ENCODE measurements at places on chromosomes 6 and 20.

- DNase-seq: no peak
Measured at GRCh38 chr6:37145443-37145842, 24.5 kb upstream of the PIM1 start.

DNA sequence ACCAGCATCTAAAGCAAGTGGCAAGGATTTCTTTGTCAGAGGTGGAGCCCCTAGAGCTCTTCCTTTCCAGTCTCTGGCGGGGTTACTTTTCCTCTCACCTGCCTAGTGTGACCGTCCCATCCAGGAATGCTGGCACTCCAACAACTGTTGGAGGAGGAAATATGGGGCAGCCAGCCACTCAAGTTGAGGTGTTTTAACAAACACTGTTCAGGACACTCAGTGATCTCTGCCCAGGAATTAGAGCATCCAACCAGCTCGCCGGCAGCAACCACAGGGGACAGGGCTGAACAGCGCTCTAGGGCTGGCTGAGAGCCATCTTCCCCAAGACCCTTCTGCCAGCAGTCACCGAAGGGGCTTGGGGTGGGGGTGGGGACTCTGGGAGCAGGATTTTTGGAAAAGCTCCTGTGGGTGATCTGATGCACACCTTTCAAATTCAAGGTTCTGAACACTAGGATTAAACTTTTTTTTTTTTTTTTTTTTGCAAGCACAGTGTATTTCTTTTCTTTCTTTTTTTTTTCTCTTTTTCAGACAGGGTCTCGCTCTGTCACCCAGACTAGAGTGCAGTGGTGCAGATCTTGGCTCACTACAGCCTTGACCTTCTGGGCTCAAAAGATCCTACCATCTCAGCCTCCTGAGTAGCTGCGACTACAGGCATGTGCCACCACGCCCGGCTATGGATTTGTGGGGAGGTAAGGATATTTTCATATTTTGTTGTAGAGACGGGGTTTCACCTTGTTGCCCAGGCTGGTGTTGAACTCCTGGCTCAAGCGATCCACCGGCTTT, 28.4 kb upstream of the KCNK16 start:
- DNase-seq: no peak

DNA sequence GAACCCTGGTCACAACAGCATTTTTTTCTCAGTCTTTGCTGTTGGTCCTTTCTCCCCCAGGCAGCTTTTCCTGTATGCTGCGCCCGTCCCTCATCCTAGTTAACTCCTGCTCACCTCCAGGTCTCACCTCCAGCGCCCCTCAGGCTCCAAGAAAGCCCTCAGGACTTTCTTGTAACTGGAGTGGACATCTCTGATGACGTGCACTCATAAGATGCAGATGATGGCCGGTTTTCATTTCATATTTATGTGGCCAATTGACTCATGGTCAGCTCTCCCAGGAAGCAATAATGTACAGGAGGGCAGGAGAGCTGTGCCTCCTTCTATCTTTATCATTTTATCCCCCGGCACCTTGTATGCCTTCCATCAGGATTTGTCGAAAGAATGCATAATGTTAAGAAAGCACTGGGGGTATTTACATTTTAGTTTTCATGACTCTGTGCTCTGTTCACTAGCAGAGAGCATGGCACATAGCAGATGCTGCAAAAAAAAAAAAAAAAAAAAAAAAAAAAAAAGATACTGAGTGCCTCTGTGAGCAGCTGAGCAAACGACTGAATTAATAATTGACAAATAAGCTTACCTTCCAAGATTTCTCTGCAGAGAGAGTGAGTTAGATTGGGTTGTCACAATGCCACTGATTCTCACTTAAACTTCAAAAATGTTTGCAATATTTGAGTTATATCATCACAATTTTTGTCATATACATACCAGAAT, 170.2 kb downstream of the DOK5 start:
- no peak for DNase-seq

GRCh38 chr6:14272737-14273085, 155.1 kb downstream of the CD83 start:
- no peak for DNase-seq

DNA sequence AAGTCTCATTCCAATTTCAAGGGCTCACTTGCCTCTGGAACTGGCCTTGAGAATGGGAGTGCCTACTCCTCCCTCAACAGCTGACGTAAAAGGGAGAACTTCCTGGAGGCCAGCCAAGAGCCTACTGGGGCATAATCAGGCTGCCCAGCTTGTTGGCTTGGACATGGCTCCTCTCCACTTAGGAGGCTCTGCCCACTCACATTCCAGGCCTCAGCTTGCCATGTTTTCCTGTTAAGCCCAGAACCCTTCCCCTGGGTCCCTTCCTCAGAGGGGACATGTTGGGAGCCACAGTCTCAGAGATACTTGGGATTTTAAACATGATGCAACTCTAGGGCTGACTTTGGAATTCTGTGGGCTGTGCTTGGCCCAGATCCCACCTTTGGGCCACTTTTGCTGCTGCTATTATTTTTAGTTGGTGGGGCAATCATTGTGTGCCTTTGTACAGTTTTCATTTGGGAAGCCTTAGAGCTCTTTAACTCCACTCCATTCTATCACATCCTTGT, 31.5 kb upstream of the ADTRP start:
- DNase-seq: peak; percentile 76

DNA sequence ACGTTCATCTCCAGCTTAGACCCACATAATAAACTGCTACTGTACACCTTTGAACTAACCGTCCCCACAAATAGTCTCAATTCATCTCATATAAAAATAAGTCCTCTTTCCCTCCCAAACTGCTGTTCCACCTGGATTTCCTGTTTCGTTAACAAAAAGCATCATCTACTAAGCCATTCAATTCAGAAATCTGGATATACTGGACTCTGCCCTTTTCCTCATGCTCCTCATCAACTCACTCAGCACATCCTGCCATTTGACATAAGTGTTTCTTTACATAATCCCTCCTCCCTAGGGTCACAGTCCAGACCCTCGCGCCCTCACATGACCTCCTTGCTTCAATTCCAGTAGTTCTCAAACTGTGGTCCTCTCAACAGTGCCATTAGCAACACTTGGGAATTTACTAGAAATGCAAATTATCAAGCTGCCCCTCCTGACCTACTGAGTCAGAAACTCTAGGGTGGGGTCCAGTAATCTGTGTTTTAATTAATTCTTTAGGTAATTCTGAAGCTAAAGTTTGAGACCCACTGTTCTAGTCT, 4.5 kb downstream of the MKKS start:
- DNase-seq: no peak

DNA sequence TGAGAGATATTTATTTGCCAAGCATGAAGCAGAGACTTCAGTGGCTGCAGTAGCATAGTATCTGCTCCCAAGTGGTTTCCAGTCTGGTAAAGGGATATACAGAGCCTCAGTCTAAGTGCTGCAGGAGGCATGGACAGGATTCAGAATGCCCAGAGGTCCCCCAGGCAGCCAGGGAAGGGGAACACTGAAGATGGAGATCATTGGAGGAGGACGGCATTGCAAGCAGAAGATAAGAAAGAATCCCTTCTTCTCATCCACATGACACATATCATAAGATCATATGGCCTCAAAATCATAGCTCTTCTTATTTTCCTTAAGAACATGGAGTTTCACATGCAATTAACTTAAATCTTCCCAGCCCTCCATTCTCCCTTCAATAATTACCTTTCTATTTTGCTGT, 136.1 kb downstream of the KCNQ5 start:
- DNase-seq: no peak

GRCh38 chr6:85163156-85164080, 286.5 kb upstream of the NT5E start:
- no peak for DNase-seq

DNA sequence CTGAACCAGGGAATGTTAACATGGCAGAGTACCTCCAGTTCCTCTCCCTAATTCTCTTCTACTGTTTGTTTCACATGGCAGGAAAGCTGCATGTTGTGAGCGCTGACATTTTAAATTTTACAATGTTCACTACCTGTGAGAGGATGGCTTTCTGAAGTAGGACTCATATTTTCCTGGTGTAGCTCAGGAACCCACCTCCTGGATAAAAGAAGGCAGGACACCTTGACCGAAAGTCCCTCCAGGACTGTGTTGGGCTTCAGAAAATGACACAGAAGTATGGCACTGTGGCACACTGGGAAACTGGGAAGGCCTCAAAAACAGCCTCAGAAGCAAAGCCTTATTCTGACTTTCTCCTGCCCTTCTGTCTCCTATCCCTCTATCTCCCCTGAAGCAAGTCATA, 33.3 kb downstream of the PTPRK start:
- DNase-seq: no peak

Measured in LHCN-M2 (cell line).